ENCODE measurements at places on chromosomes 6 and 20.

DNA sequence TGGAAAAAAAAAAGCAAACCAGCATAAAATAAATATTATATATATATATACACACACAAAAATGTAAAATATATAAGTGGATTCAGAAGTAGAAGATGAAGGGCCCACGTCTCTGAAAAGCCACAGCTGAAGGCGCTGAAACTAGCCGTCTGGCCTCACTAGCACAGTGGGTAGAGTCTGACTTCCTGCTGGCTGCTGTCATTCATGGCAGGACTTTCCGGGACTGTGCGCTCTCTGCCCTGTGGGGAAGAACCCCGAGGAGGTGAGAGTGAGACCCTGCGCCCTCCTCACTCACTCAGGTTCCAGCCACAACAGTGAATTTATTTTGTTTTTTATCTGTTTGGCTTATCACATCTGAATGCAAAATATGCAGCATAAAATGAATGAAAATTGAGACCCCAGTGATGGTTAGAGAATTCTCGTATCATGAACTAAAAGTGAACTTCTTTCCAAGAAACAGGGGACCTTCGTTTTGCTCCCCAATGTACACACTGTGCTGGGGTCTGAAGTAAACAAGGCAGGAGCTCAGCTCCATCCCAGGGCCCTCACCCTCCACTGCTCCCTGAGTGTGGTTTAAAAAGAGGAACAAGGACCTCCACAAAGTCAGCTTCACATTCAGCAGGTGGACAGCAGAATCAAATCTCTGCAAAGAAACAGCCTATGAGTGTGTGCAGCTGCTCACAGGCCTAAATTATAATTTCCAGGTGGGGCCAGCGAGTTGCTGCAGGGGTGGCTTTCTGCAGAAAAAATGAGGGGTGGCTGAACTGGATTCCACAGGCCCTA lies 1.3 kb upstream of the RAMACL start:
- no peak overlapping the region for H3K4me3 ChIP-seq
- no peaks in the 10 kb centered on the region for H3K27me3 ChIP-seq
- no peak overlapping the region for H3K27ac ChIP-seq
- H3K4me1 ChIP-seq, result no peaks in the 10 kb centered on the region
- DNase-seq, result no peak

DNA sequence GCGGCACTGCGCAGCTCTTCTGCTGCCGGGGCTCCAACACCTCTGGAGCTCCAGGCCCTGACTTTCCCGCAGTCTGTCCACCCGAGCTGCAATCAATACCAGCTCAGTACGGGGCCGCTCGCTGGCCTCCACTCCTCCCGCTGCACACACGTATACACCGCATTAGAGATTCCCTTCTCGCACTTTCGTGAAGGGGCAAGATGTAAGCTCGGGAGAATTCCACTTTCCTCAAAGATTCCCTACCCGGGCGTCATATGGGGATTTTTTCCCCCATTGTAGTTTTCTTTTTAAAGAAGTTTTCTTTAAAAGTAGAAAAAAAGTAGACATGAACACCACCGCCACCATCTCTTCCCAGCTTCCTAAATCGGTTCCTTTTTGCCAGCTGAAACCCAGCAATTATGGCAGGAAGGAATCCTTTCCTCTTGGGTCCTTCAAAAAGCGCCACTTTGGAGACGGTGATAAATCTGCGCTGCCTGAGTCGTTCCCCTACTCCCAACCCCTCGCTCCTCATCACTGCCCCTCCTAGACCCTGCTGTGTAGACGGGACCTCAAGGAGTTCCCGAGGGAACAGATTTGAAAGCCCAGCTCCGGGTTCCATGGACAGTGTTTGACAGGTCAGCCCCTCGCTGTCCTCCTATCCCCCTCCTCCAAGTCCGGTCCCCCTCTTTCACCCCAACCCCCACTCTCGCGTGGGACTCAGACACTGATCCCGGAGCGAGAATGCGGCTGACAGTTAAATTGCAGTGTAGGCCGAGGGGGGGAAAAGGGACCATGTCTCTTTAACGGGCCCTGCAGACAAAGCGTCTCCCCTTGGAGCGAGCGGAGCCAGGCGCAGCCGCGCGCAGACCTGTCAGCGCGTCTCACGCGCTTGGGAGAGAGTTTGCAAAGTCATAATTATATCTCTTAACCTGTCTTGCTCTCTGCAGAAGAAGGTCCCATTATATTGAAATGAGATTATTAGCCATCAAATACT lies 39.5 kb downstream of the NCR2 start:
- H3K27me3 ChIP-seq, result peaks cover 11% of the 10 kb centered on the region
- no peak for DNase-seq
- no peak overlapping the region for H3K27ac ChIP-seq
- H3K36me3 ChIP-seq, result no peaks in the 10 kb centered on the region

GRCh38 chr6:87860902-87861301 lies 158.9 kb upstream of the AKIRIN2 start:
- DNase-seq, result no peak
- no peaks in the 10 kb centered on the region for H3K27me3 ChIP-seq
- H3K27ac ChIP-seq, result no peak overlapping the region
- H3K36me3 ChIP-seq, result no peaks in the 10 kb centered on the region

- no peak for DNase-seq
- peaks cover 38% of the 10 kb centered on the region for H3K4me1 ChIP-seq
- no peaks in the 10 kb centered on the region for H3K36me3 ChIP-seq
- no peak overlapping the region for H3K4me3 ChIP-seq
- no peaks in the 10 kb centered on the region for H3K27me3 ChIP-seq
These were observed 97.5 kb downstream of the ARMC2 start for GRCh38 chr6:108945681-108946159.

DNA sequence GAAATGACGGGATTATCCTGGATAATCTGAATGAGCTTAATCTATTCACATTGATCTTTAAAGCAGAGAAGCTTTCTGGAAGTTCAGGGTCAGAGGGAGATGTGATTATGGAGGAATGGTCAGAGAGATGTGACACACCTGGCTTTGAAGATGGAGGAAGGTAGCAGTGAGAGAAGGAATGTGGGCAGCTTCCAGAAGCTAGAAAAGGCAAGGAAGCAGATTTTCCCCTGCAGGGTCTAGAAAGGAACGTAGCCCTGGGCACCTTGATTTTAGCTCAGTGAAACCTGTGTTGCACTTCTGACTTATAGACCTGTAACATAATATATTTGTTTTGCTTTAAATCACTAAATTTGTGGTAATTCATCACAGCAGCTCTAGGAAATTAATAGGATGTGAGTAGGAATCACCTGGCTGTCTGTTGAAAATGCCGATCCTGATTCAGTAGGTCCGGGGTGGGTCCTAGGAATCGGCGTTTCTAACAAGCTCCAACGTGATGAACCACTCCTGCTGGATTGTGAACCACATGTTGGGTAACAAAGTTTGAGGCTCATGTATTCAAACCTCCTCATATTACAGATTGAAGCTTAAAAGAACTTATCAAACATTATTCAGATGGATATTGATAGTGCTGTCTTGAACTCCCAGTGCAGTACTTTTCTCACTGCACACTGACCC lies 157.0 kb downstream of the GJA1 start:
- no peak overlapping the region for H3K27ac ChIP-seq
- no peaks in the 10 kb centered on the region for H3K4me1 ChIP-seq
- H3K4me3 ChIP-seq, result no peak overlapping the region

- H3K4me1 ChIP-seq, result peaks cover 41% of the 10 kb centered on the region
- H3K36me3 ChIP-seq, result peaks cover 52% of the 10 kb centered on the region
- peak overlapping the region; percentile 91 for H3K27ac ChIP-seq
- no peaks in the 10 kb centered on the region for H3K27me3 ChIP-seq
- DNase-seq, result no peak
These were observed 552 bp upstream of the DEF6 start for GRCh38 chr6:35296931-35297600.

DNA sequence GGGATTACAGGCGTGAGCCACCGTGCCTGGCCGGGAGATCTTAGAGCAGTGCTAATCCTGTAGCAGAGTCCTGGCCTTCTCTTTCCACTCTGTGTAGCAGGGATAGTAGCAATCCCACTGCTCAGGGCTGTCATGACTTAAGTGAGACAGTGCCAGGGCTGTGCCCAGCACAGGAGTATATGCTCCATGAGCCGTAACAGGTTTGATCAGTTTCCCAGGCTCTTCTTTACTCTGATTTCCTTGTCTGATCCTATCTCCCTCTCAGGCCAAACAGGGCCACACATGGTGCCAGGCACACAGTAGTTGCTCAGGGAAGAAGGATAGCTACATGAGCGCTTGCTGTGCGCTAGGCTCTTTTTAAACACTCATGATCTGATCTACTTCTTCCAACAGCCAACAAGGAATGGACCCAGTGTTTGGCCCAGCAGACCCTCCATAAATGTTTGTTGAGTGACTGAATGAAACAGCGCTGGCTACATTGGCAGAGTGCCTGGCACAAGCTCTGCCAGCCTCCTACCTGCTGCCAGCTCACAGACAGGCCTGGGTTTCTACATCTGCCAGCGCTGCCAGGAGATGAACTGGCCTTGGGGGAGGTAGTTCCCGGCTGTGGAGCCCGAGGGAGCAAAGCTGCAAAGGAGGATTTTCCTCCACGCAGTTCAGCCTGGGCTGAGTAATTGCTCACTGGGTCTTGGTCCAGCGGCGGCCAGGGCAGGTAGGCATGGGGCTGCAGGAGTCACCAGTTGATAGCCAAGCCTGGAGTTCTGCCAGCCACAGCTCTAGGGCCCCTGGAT lies 36.9 kb downstream of the SNAI1 start:
- H3K27ac ChIP-seq, result no peak overlapping the region
- H3K4me1 ChIP-seq, result no peaks in the 10 kb centered on the region
- H3K4me3 ChIP-seq, result no peak overlapping the region
- no peaks in the 10 kb centered on the region for H3K27me3 ChIP-seq
- H3K36me3 ChIP-seq, result no peaks in the 10 kb centered on the region
- DNase-seq, result no peak

GRCh38 chr6:140867336-140867735 lies 1265.4 kb upstream of the GJE1 start:
- DNase-seq, result no peak

- no peak for DNase-seq
- peak overlapping the region; percentile 99 for H3K27ac ChIP-seq
- no peak overlapping the region for H3K4me3 ChIP-seq
- peaks cover 15% of the 10 kb centered on the region for H3K4me1 ChIP-seq
- no peaks in the 10 kb centered on the region for H3K27me3 ChIP-seq
These were observed 1.9 kb upstream of the HMGA1 start for GRCh38 chr6:34234667-34235306.

DNA sequence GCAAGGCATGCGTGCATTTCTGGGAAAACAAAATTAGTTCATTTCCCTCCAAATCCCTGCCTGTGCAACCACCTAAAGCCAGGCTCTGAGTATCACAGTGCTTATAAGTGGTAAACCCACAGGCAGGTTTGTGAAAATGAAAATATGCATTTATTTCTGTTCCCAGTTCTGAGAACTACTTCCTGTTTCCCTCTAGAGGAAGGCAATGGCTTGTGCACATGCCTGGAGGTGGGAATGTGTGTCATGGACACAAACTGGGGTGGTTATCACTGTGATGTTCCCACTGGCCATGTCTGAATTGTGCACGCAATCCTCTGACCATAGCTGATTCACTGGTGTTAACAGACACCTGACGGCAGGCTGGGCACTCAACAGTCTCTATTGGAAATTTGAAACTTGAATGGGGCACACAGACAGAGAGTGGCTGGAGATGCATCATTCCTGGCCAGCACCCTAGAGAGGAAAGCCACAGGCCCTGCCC lies 26.3 kb downstream of the FAM110A start:
- no peak overlapping the region for H3K4me3 ChIP-seq
- H3K27me3 ChIP-seq, result no peaks in the 10 kb centered on the region
- no peaks in the 10 kb centered on the region for H3K36me3 ChIP-seq

- DNase-seq, result no peak
- no peaks in the 10 kb centered on the region for H3K4me1 ChIP-seq
- no peaks in the 10 kb centered on the region for H3K36me3 ChIP-seq
- no peak overlapping the region for H3K4me3 ChIP-seq
- no peak overlapping the region for H3K27ac ChIP-seq
These were observed 246.3 kb upstream of the RNF24 start for GRCh38 chr20:4261333-4262284.

- no peaks in the 10 kb centered on the region for H3K27me3 ChIP-seq
- DNase-seq, result no peak
- no peak overlapping the region for H3K27ac ChIP-seq
- H3K4me1 ChIP-seq, result no peaks in the 10 kb centered on the region
- H3K36me3 ChIP-seq, result no peaks in the 10 kb centered on the region
These were observed 212.3 kb upstream of the HEY2 start for GRCh38 chr6:125537090-125537489.

GRCh38 chr6:71157345-71157744 lies 131.3 kb upstream of the OGFRL1 start:
- no peaks in the 10 kb centered on the region for H3K27me3 ChIP-seq
- no peaks in the 10 kb centered on the region for H3K4me1 ChIP-seq

GRCh38 chr6:126002755-126003679 lies 16.7 kb downstream of the TRMT11 start:
- no peak overlapping the region for H3K4me3 ChIP-seq
- H3K27me3 ChIP-seq, result no peaks in the 10 kb centered on the region
- H3K36me3 ChIP-seq, result no peaks in the 10 kb centered on the region

DNA sequence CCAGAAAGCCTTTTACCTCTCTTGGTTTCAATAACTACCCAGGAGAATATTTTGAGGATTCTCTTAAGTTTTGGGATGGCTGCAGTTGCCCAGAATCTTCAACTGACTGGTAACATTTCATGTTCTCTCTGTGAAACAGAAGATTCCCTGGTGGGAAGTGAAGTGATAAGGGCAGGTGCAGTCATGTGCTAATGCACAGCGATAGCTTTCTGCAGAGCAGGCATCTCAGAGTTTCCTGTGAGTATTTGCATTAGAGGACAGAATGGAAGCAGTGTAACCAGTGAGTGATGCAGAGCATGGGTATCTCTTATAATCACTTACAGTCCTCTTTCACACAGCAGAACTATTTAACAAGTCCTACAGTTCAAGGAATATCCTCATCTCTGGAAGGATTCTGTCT lies 76.1 kb downstream of the HCRTR2 start:
- no peaks in the 10 kb centered on the region for H3K27me3 ChIP-seq
- no peak overlapping the region for H3K4me3 ChIP-seq
- H3K36me3 ChIP-seq, result no peaks in the 10 kb centered on the region
- DNase-seq, result no peak
- H3K27ac ChIP-seq, result no peak overlapping the region

- no peak overlapping the region for H3K27ac ChIP-seq
- DNase-seq, result no peak
- H3K4me1 ChIP-seq, result no peaks in the 10 kb centered on the region
These were observed 288.0 kb downstream of the PHACTR1 start for GRCh38 chr6:13004601-13005000.

DNA sequence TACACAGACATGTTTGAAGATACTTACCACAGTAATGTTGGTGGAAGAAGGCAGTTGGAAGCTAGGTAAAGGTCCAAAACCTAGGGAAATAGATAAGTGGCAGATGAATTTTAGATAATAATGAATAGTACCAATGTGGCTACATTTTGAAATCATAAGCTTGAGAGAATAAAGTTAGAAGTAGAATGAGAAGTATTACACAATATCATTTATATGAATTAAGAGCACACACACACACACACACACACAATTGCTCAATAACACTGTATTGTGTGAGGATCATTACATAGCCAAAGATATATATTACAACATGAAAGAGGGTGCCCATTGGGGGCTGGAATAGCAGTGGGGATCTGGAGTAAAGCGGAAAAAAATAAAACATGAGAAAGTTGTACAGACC lies 149.0 kb upstream of the EYA4 start:
- H3K4me1 ChIP-seq, result no peaks in the 10 kb centered on the region
- H3K36me3 ChIP-seq, result no peaks in the 10 kb centered on the region
- no peaks in the 10 kb centered on the region for H3K27me3 ChIP-seq
- DNase-seq, result no peak
